ENCODE measurements at places on chromosomes 6 and 20. TPM values are rescaled to one million over a fixed set of nuclear protein-coding genes. Genes with fewer than 3 reads are reported as not detected.

DNA sequence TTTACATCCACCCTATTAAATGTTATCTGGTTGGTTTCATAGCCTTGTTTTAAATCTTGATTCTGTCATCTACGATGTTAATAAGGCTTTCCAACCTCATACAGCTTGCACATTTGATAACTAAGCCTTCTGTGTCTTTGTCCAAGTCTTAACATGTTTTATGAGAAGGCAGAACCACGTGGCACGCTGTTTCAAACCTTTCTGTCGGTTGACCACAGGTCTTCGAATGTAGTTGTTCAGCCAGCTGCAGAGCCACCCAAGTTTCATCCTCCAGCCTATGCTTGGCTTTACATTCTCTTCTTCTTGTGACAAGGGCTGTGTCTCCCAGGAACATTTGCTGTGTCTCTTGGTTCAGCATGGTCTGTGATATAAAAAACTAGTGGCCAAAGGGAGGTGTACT lies 15.7 kb upstream of the SGK2 start:
- DNase-seq, result no peak

- peak; percentile 16 for DNase-seq
Observed at GRCh38 chr6:136510782-136511181, 39.4 kb downstream of the MAP7 start.

GRCh38 chr20:54848262-54848661 lies 372.9 kb downstream of the DOK5 start:
- no peak for DNase-seq

GRCh38 chr20:63441136-63442099 lies 31.0 kb downstream of the KCNQ2 start:
- DNase-seq, result no peak

- DNase-seq, result no peak
Observed at GRCh38 chr6:143823548-143823947, 19.6 kb upstream of the LTV1 start.

DNA sequence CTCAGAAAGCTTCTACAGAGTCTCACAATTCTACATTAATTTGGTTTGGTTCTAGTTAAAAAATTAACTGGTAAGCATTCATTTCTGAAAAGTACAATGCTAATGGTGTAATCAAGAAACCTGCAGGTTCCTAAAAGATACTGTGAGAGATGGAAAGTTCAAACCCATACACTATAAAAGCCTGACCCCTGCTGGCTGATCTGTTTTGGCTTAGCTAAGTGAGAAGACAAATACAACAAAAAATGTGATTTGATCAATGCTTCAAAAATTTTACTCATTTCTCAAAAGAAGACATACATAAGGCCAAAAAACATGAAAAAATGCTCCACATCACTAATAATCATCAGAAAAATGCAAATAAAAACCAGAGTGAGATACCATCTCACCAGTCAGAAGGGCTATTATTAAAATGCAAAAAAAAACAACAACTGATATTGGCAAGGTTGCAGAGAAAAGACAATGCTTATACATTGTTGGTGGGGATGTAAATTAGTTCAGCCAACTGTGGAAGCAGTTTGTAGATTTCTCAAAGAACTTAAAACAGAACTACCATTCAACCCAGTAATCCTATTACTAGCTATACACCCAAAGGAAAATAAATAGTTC lies 102.8 kb downstream of the MOXD1 start:
- peak; percentile 16 for DNase-seq

DNA sequence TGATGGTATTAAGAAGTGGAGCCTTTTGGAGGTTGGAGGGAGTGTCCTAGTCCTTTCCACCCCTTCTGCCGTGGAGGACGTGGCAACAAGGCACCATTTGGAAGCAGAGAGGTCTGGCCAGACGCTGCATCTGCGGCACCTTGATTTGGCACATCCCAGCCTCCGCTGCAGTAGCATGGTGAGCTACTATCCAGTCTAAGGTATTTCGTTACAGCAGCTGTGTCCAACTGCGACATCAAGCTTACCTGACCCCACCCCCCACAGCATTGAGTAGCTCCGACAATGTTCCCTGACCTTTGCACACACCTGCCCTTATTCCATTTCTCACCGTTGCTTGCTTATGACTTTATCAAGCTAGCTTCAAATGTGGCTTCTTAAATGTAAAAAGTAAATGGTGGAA lies 29.8 kb upstream of the SYNJ2 start:
- no peak for DNase-seq

GRCh38 chr6:170448751-170449630 lies 104.1 kb downstream of the PSMB1 start:
- DNase-seq, result peak; percentile 55

GRCh38 chr6:141118991-141119390 lies 1013.7 kb upstream of the GJE1 start:
- DNase-seq, result no peak

- DNase-seq, result no peak
Observed at GRCh38 chr20:1335961-1336698, 7.2 kb upstream of the SDCBP2 start.

Gene DDO
- total RNA-seq, result not detected

Gene AK9
- total RNA-seq, result 3.4 TPM

Gene TBXT
- total RNA-seq, result not detected

Gene PSORS1C2
- total RNA-seq, result not detected

Gene PSORS1C1
- total RNA-seq, result 8.8 TPM

Gene PAX1
- total RNA-seq, result not detected

Gene SLC22A16
- not detected for total RNA-seq

Gene PPIL6
- total RNA-seq, result 1.7 TPM

Gene PABPC1L
- total RNA-seq, result 50.2 TPM

Gene TMEM170B
- 1.5 TPM for total RNA-seq

Gene TINAG
- not detected for total RNA-seq
